ENCODE measurements at places on chromosomes 13 and 19.
A peak's percentile ranks its signal among the peaks of the same experiment; 100 is the strongest.

GRCh38 chr19:40610396-40611064, 9.4 kb downstream of the LTBP4 start:
- DNase-seq = peak; percentile 90

GRCh38 chr13:48562296-48563066, 29.6 kb upstream of the RCBTB2 start:
- no peak for DNase-seq

GRCh38 chr13:74979703-74980102, 502.3 kb downstream of the TBC1D4 start:
- DNase-seq = peak; percentile 11

- DNase-seq = peak; percentile 12
Observed at GRCh38 chr19:40411125-40411842, 1.9 kb downstream of the PRX start.

DNA sequence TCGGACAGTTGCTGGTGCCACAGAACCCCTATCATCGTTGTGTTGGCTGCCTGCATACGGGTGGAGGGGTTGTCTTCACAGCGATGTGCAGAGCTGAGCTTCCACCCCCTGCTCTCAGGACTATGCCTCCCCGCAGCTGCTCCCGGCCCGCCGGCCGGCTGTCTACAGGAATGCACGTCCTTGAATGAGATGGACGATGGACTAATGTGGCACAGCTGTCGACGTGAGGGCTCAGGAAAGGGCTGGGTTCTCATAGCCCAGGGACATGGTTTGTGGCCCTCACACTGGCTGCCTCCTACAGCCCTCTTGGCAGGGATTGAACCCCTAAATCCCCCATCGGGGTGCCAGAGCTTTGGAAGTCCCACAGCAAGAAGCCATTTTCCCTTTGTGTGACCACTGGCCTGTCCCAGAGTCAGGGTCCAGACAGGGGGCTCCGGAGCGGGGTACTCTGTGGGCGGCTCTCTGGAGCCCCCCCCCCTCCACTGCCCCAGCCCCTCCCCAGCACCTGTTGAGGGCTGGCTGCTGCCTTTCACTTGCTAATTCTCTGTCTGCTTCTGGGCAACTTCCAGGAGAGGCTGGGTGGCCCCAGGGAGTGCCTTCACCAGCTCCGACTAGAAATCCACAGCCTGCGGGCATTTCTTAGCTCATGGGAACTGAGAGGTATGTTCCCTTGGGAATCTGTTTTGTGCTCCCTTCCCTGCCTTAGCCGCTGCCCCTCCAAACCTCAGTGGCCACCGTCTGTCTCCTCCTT, 40.2 kb downstream of the TSSK6 start:
- no peak for DNase-seq

DNA sequence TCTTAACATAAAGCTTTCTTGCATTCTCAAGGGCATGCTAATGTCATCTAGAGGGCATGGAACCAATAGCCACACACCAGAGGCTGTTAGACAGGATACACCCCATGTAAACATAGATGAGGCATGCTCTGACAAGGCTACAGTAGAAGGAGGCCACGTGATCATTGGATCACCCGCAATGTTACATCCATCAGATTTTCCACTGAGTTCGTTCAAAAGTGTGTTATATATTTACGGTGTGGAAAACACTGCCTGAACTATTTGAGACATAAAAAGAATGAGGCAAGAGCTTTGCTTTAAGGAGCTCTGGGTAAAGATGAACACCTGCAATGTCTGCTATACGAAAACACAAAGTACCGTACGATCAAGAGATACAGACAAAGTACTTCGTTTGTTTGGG, 817.5 kb upstream of the SLC10A2 start:
- no peak for DNase-seq

DNA sequence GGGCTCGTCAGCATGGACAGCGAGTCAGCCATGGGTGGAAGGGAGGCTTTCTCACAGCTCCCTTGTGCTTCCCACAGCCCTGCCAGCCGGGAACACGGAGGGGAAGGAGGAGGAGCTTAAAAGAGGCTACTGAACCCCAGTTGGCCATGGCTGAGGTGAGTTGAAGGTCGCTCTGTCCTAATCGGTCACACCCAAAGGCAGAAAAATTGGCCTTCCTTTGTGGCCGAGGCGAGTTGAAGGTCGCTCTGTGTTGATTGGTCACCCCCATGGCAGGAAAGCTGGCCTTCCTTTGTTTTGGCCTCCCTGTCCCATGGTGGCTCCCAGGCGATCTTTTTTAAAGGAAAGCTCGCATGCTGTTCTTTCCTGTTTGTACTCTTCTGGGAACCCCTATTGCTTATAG, 5.1 kb downstream of the ZNF473 start:
- DNase-seq = no peak

- DNase-seq = no peak
Observed at GRCh38 chr19:13029893-13030292, 34.6 kb downstream of the NFIX start.

DNA sequence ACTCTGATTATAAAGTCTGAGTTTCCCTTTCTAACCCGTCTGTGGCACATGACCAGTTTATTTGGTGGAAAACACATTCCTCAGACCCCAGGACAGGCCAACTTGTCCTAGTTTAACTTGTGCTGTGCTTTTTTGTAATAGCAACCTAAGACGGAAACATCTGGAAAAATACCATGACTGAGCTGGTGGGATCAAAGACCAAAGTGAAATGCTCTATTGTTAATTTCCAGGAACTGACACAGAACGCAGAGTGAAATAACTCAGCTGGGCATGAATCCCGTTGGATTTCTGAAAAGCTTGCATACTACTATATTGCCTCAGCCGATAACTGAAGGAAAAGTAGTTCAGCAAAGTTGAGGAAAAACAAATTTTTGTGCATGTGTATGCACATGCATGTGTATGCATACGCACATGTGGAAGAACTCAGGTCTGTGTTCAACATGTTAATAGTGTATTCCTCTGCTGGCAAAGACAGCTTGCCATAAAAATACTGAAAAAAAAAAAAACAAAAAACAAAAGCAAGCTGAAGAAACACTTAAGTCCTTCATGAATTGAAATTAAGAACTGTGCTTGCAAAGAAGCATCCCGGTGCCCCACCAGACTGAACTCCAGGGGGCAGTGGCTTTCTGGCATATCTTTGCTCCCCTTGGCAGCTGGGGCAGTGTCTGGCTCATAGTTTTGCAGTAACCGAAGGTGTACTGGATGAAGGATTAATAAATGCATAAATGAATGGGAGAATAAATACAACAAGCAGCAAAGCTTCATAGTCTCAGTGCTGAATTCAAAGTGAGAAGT, 187.8 kb downstream of the LHFPL6 start:
- DNase-seq = peak; percentile 30

DNA sequence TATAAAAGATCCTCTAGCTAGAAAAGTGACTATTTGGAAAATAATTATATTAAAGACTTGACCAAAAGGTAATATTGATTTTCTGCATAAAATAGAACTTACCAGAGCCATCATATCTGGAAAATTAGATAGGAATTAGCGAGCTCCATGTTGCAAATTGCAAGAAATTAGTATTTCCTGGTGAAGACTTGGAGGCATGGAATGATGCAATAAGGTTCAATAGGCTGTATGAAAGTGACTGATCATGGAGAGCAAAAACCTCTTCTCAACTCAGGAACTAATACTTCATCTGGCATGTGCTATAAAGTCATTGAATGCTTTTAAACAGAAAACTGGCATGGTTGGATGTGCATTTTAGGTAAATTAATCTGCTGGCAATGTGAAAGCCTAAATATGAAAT, 66.3 kb upstream of the UFM1 start:
- DNase-seq = no peak

DNA sequence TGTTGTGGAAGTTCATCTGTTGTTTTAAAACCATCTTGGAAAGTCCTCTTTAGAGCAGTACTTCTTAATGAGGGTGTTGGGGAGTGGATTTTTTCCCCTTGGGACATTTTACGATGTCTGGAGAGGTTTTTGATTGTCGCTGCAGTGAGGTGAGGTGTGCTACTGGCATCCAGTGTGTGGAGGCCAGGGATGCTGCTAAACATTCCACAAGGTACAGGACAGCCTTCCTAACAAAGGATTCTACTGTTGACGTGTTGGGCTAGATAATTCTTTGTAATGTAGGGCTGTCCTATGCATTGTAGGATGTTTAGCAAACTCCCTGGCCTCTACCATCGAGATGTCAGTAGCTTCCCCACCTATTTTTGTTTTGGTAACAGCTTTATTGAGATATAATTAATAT, 33.3 kb downstream of the NAA16 start:
- DNase-seq = no peak

DNA sequence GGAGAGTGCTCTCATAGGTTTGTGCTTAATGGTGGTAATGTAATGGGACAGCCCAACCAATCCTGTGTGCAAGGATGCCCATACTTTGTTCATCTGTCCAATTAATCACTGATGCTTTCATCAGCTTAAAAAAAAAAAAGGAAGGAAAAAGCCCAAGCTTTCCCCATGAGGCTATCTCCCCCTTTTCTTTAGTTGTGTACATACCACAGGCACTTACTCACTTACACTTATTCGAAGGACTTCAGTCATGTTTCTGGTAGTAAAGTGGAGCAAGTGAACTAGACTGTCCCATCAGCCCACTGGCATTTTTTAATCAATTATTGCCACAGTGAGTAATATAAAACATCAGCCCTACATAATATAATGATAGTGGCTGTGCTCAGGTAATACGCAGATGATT, 183.5 kb upstream of the UFM1 start:
- DNase-seq = no peak

GRCh38 chr13:75329097-75329496, 152.9 kb downstream of the TBC1D4 start:
- no peak for DNase-seq

DNA sequence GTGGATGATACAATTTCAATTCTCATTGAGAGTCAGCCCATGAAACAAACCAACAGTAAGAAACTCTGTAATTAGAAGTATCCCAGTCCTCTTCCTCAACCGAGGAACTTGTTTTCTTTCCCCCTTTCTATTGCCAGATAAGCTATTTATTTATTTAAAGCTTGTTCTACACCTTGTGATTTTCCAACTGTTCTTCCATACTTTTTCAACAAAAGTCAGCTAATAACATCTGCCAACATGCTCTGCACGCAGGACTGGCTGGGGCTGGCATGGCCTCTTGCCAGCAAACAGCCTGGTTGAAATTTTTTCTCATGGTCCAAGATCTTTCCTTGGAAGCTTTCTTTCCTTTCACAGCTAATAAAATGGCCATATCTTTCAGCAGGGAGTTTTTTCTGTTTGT, 2.9 kb upstream of the IRS2 start:
- DNase-seq = peak; percentile 49

DNA sequence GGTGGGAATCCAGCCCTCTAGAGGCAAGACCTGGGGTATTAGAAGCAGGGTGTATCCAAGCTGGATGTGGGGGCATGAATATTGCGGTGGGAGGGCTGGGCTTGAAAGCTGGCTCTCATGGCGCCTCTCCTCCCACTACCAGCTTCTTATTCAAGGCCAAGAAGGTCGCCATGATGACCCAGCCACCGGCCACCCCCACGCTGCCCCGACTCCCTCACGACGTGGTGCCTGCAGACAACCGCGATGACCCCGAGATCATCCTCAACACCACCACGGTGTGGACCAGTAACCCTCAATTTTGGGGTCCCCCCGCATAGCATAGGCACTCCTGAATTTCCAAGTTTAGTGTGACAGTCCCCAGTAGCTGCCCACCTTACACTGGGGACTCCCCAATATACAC, 41.7 kb downstream of the RYR1 start:
- no peak for DNase-seq

GRCh38 chr13:20938302-20938701, 35.8 kb upstream of the XPO4 start:
- DNase-seq = no peak

DNA sequence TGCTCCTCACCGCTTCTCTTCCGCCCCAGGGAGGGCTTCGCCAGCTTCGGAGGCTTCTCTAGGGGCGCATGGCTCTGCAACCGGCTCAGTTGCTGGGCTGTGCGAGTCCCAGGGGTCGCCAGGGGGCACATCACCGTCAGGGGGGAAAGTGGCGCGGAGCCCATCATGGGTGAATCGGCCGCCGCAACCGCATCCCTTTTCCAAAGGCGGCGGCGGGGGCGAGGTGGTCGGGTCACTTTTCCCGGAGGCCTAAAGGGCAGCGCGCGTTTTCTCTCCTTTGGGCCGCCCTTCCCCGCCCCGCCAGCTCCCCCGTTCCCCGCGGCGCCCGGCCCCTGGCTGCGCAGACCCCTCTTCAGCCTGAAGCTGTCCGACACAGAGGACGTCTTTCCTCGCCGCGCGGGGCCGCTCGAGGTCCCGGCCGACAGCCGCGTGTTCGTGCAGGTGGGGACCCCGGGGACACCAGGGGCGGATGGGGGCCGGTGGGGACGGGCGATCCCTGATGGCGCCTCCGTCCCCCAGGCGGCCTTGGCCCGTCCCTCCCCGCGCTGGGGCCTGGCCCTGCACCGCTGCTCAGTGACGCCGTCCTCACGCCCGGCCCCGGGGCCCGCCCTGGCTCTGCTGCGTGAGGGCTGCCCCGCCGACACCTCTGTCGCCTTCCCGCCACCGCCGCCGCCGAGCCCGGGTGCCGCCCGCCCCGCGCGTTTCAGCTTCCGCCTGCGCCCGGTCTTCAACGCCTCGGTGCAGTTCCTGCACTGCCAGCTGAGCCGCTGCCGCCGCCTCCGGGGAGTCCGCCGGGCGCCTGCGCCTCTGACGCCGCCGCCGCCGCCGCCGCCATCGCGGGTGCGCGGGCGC, 1.7 kb downstream of the TGFBR3L start:
- DNase-seq = peak; percentile 68

DNA sequence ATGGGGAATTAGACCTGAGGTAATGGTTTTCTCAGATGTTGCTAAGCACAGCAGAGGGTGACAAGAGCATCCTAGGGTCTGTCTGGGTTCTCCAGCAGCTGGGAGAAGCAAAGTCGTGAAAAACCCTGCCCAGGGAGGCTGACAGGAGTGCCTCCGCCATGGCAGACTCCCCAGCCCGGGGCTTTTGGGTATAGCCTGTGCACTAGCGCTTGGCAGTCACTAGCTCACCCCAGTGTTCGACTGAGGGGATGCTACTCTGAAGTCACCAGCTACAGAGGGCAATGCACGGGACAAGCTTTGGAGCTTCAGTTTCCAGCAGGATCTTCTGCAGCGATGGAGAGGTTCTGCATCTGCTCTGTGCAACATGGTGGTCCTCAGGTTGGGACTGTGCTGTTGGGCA, 87.5 kb downstream of the ING1 start:
- no peak for DNase-seq

Measured in SK-N-SH (cell line).